Activated B cell treated with CpG ODN at 0.5 μM for 24 hours (primary cell): ENCODE measurements at places on chromosomes 3 and 15.

DNA sequence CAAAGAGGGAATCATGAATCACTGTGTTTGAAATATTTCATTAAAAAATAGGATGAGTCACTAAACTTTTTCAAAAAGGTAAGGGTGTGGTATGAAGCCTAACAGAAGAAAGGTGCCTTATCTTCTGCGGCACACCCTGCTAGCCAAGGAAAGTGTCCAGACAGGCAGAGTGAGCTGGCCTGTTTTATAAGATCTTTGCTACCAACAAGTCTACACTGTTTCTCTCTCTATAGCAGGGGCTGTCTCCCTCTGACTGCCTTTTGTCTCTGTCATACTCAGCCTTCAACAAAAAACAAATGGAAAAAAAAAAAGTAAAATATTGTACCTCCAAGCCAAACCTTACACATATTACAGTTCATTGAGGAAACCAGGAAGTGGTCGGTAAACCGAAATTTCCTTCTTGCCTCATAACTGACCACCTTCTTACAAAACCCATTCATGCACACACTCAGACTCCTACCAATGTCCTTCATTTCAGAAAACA lies 9.1 kb downstream of the ZDHHC3 start:
- no peak for DNase-seq

GRCh38 chr3:140521751-140522445 lies 156.0 kb upstream of the TRIM42 start:
- no peak for DNase-seq

- DNase-seq, result no peak
These were observed 645.6 kb upstream of the CBLB start for GRCh38 chr3:106514431-106514830.

GRCh38 chr3:30299674-30300385 lies 306.6 kb upstream of the TGFBR2 start:
- DNase-seq, result no peak

DNA sequence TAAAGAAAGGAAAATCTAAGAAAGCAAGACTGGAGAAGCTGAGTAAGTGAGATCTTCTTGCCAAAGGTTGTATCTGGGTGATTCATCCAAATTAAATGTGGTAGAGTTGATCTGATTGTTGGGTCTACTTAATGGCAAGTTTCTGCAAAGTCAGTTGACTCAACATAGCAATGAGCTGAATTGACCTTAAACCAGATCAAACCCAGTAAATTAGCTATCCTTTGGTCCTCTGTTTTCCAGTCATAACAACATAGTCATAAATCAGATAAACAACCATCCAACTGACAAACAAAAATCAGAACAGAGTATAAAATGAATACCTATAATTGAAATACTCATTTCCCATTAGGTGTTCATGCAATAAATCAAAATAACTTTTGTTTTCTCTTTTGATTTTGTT lies 142.6 kb upstream of the CFAP20DC start:
- DNase-seq, result no peak

- DNase-seq, result no peak
These were observed 36.0 kb downstream of the SLC25A26 start for GRCh38 chr3:66256806-66257205.

DNA sequence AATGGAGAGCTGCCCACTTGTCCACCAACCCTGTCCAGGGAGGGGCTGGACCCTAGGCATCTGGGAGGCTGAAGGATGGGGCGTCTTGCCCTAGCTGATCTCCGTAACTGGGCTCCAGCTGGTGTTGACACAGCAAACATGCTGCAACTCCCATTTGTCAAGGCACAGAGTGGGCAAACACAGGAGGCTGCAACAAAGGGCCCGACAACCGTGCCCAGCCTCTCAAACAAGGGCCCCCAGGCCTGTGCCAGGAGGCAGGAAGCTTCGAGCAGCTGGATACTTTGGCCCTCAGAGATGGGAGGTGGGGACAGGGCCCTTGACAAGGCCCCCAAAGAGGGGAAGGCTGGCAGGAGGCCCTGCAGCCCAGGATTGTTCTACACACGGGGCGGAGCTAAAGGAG lies 64.2 kb upstream of the TMEM115 start:
- no peak for DNase-seq

- no peak for DNase-seq
These were observed 266.4 kb upstream of the HES1 start for GRCh38 chr3:193869221-193870201.
